A549 treated with CpdA at 1 μM for 4 hours (cell line): ENCODE measurements at places on chromosomes 4 and X. TPM values are rescaled to one million over a fixed set of nuclear protein-coding genes. Genes with fewer than 3 reads are reported as not detected.

Gene RBMXL3
- total RNA-seq, result not detected in 5 replicates

Gene HTR2C
- total RNA-seq, result not detected in 5 replicates

Gene SLIT2
- 0.03 to 0.14 TPM (median 0.05 TPM) in 4 of 5 replicates, not detected in the other for total RNA-seq

Gene TRO
- 0.47 to 0.85 TPM (median 0.73 TPM) in 5 replicates for total RNA-seq

Gene SPRY1
- total RNA-seq, result 0.43 to 0.88 TPM (median 0.55 TPM) in 5 replicates

Gene PCDH19
- total RNA-seq, result 0.02 to 0.06 TPM (median 0.05 TPM) in 5 replicates

Gene PRDM8
- total RNA-seq, result 0.22 to 0.60 TPM (median 0.33 TPM) in 5 replicates

Gene GPR50
- total RNA-seq, result 0.11 to 0.22 TPM (median 0.18 TPM) in 4 of 5 replicates, not detected in the other

Gene NEUROG2
- not detected in 5 replicates for total RNA-seq

Gene NDP
- not detected in 5 replicates for total RNA-seq

Gene VCX2
- total RNA-seq, result not detected in 5 replicates

Gene PCDH18
- 0.02 TPM in 1 of 5 replicates, not detected in the others for total RNA-seq

Gene LRCH2
- 0.04 to 0.05 TPM in 2 of 5 replicates, not detected in the others for total RNA-seq

Gene GAGE12H
- total RNA-seq, result not detected in 5 replicates

Gene RTL9
- total RNA-seq, result 0.05 to 0.12 TPM (median 0.07 TPM) in 5 replicates

Gene ABCG2
- total RNA-seq, result 20.6 to 24.1 TPM (median 21.2 TPM) in 5 replicates

Gene AFF2
- total RNA-seq, result not detected in 5 replicates

Gene CSAG2
- not detected in 5 replicates for total RNA-seq

Gene CABS1
- total RNA-seq, result not detected in 5 replicates

Gene NXF2
- total RNA-seq, result not detected in 5 replicates

Gene SLC6A8
- total RNA-seq, result 10.2 to 13.2 TPM (median 11.1 TPM) in 5 replicates

Gene GUCY1B1
- 0.12 to 0.31 TPM (median 0.20 TPM) in 5 replicates for total RNA-seq

Gene GATA1
- total RNA-seq, result not detected in 5 replicates

Gene NRK
- not detected in 5 replicates for total RNA-seq

Gene FUNDC2
- total RNA-seq, result 85.1 to 121 TPM (median 107 TPM) in 5 replicates

Gene CTAG1A
- total RNA-seq, result 0.18 TPM in 1 of 5 replicates, not detected in the others

Gene FATE1
- total RNA-seq, result not detected in 5 replicates

Gene RPS6KA6
- 4.3 to 7.4 TPM (median 5.9 TPM) in 5 replicates for total RNA-seq

Gene PWWP3B
- not detected in 5 replicates for total RNA-seq

Gene MAGEB17
- 0.03 TPM in 1 of 5 replicates, not detected in the others for total RNA-seq

Gene CXCL5
- 50.1 to 60.7 TPM (median 56.4 TPM) in 5 replicates for total RNA-seq

Gene GAGE13
- total RNA-seq, result not detected in 5 replicates

Gene BMX
- total RNA-seq, result not detected in 5 replicates

Gene PNMA5
- not detected in 5 replicates for total RNA-seq

Gene FOXO4
- 1.3 to 1.8 TPM (median 1.7 TPM) in 5 replicates for total RNA-seq

Gene FAM9C
- not detected in 5 replicates for total RNA-seq

Gene STK32B
- total RNA-seq, result 20.5 to 23.6 TPM (median 21.6 TPM) in 5 replicates

Gene TACR3
- not detected in 5 replicates for total RNA-seq

Gene FAM47A
- total RNA-seq, result not detected in 5 replicates

Gene TENM3
- 1.0 to 1.6 TPM (median 1.3 TPM) in 5 replicates for total RNA-seq

Gene SORBS2
- 0.14 to 0.32 TPM (median 0.29 TPM) in 4 of 5 replicates, not detected in the other for total RNA-seq

Gene PNMA6A
- total RNA-seq, result 3.1 to 5.0 TPM (median 4.8 TPM) in 5 replicates

Gene LONRF3
- 2.4 to 3.8 TPM (median 3.4 TPM) in 5 replicates for total RNA-seq

Gene FAM156A
- total RNA-seq, result 13.2 to 17.6 TPM (median 13.7 TPM) in 5 replicates

Gene PIR
- total RNA-seq, result 49.8 to 58.6 TPM (median 57.7 TPM) in 5 replicates

Gene FAM47E
- 0.08 to 0.23 TPM (median 0.08 TPM) in 3 of 5 replicates, not detected in the others for total RNA-seq

Gene SORCS2
- total RNA-seq, result 2.9 to 5.6 TPM (median 5.3 TPM) in 5 replicates

Gene ERAS
- total RNA-seq, result 0.10 TPM in 1 of 5 replicates, not detected in the others

Gene MAGEA9B
- not detected in 5 replicates for total RNA-seq

Gene IL2RG
- total RNA-seq, result 0.08 to 0.31 TPM (median 0.13 TPM) in 4 of 5 replicates, not detected in the other

Gene SLC9A6
- total RNA-seq, result 6.7 to 8.9 TPM (median 8.3 TPM) in 5 replicates

Gene C4orf50
- not detected in 5 replicates for total RNA-seq

Gene MRPS18C
- total RNA-seq, result 36.9 to 57.2 TPM (median 45.2 TPM) in 5 replicates

Gene S100G
- not detected in 5 replicates for total RNA-seq

Gene TLR6
- total RNA-seq, result 4.0 to 5.2 TPM (median 4.8 TPM) in 5 replicates

Gene ASB12
- 0.03 TPM in 1 of 5 replicates, not detected in the others for total RNA-seq

Gene TMEM255A
- total RNA-seq, result 0.06 to 0.15 TPM (median 0.10 TPM) in 5 replicates

Gene CFP
- 0.34 to 0.93 TPM (median 0.59 TPM) in 5 replicates for total RNA-seq
